ENCODE measurements at places on chromosomes 5 and 9. TPM values are rescaled to one million over a fixed set of nuclear protein-coding genes. Genes with fewer than 3 reads are reported as not detected.
A peak's percentile ranks its signal among the peaks of the same experiment; 100 is the strongest.

The DPP7 gene
- total RNA-seq: 164 TPM

The GRIN3A gene
- total RNA-seq: 0.03 TPM

DNA sequence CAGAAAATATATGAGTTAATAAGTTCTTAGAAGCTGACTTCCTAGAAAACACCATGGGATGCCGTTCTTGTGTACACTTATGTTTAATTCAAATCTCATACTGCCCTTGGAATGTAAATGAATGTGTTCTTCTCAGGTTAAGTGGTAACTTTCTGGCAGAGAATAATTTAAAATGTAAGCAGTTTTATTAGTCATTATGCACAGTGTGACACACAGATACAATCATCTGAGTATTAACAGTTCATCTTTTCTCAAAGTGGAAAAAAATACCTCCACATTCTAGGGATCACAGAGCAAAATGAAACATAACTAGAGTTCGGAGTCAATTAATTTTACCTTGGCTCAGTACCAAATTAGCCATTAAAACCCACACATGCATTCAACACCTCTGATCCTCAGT, 508.1 kb downstream of the CDH9 start:
- H3K4me3 ChIP-seq: no peak overlapping the region
- DNase-seq: no peak
- no peaks in the 10 kb centered on the region for H3K27me3 ChIP-seq
- H3K4me1 ChIP-seq: no peaks in the 10 kb centered on the region

DNA sequence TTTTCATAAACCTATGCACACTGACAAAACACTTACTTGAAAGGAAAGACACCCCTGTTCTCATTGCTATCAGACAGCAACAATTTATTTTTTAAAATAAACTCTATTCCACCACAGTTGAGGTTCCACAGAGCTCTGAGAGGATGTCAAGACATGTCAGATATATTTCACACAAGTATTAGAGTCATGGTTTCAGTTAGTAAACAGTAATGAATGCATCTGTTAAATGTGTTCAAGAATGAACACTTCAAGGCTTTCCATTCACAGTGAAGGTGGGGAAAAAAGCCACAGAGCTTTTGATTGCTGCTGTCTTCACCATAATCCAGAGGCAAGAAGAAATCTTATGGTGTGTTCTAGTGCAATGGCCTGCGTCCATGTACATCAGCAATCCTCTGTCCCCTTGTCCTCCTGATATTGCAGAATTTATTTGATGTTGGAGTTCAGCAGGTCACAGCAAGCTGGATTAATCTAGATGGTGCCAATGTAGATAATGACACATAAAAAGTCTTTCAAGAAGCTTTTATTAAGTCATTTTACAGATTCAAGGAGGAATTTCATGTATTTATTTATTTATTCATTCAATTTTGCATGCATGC, 146.8 kb downstream of the GHR start:
- no peaks in the 10 kb centered on the region for H3K4me1 ChIP-seq
- no peak overlapping the region for H3K4me3 ChIP-seq
- no peaks in the 10 kb centered on the region for H3K27me3 ChIP-seq
- H3K36me3 ChIP-seq: no peaks in the 10 kb centered on the region
- H3K27ac ChIP-seq: no peak overlapping the region

GRCh38 chr5:3004361-3005080, 253.0 kb upstream of the IRX2 start:
- H3K4me1 ChIP-seq: no peaks in the 10 kb centered on the region
- no peaks in the 10 kb centered on the region for H3K27me3 ChIP-seq
- no peak overlapping the region for H3K4me3 ChIP-seq
- H3K36me3 ChIP-seq: no peaks in the 10 kb centered on the region
- H3K27ac ChIP-seq: no peak overlapping the region

- no peak for DNase-seq
- no peak overlapping the region for H3K4me3 ChIP-seq
- H3K4me1 ChIP-seq: peaks cover 3% of the 10 kb centered on the region
- no peak overlapping the region for H3K27ac ChIP-seq
Observed at GRCh38 chr5:82639393-82640144, 361.4 kb upstream of the RPS23 start.

DNA sequence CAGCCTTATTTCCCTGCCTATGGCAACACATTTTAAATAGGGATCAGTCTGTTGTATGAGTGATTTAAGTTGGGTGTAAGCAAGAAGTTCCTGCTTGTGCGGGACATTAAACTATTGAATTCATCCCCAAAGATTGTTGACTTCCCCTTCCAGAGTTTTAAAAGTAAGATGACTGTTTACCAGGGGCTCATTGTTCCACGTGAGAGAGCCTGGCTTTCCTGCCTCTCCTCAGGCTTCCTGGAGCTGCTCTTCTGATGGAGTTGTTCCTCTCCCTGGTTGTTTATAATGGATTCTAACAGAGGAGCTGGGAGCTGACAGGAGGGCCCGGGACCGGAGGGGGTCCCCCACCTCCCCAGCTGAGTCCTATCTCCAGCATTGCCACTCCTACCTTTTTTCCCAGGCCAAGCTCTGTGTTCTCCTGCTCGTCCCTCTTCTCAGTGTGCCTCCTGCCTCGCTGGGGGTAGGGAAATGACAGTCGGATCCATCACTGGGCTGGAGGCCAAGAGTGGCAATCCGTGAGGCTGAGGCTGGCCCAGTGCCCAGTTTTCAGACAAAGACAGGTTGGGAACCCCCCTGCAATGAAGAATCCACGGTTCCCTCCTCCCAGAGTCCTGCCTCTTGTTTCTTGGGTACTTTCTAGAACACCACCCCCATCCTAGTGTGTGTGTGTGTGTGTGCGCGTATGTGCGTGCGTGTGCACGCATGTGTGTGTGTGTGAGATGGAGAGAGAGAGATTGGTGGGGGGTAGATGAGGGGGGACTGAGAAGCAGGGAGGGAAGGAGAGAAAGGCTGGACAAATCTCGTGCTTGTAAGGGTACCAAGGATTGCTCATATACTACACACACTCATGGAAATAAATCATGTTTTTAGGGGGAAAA, 123.7 kb upstream of the NFIB start:
- no peaks in the 10 kb centered on the region for H3K36me3 ChIP-seq
- DNase-seq: peak; percentile 67
- H3K4me1 ChIP-seq: peaks cover 5% of the 10 kb centered on the region
- H3K27me3 ChIP-seq: no peaks in the 10 kb centered on the region
- H3K27ac ChIP-seq: no peak overlapping the region

Data from kidney (tissue), 22 donors.